Activated CD8-positive, alpha-beta T cell treated with anti-CD3 and anti-CD28 coated beads for 36 hours (primary cell): ENCODE measurements at places on chromosomes 12 and 14.

DNA sequence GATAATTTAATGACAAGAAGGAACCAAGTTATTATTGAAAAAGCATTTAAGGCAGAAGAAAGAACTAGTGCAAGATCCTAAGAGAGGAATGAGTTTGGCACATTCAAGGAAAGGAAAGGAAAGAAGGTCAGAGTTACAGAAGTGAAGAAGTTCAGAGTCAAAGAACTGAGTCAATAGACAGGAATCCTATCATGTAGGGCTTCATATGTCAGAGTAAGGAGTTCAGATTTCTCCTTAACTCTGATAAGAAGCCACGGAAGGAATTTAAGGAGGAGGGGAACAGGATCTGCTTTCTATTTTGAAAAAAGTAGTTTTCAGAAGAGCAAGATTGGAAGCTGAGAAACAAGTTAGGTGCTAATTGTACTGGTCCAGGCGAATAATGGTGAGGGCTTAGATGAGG lies 223.1 kb upstream of the FOXN3 start:
- H3K4me1 ChIP-seq = peaks cover 68% of the 10 kb centered on the region
- no peak overlapping the region for H3K4me3 ChIP-seq
- peak overlapping the region; percentile 96 for H3K27ac ChIP-seq
- peaks cover 33% of the 10 kb centered on the region for H3K36me3 ChIP-seq
- H3K27me3 ChIP-seq = no peaks in the 10 kb centered on the region
- DNase-seq = no peak

DNA sequence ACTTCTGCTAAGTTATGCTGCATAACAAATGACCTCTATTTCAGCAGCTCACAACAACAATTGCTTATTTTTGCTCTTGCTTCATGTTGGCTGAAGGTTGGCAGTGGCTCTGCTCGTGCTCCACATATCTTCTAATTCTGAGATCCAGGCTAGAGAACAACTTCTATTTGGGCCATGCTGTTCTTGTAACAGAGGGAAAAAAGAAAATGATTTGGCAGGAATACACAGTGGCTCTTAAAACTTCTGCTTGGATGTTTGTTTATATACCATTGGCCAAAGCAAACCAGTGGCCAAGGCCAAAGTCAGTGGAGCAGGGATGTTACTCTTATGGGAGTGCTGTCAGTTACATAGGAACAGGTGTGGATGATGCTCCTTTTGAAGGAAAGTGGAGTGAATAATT lies 32.1 kb downstream of the GPHN start:
- no peak overlapping the region for H3K27ac ChIP-seq
- no peaks in the 10 kb centered on the region for H3K27me3 ChIP-seq
- no peak for DNase-seq
- peaks cover 1% of the 10 kb centered on the region for H3K36me3 ChIP-seq

DNA sequence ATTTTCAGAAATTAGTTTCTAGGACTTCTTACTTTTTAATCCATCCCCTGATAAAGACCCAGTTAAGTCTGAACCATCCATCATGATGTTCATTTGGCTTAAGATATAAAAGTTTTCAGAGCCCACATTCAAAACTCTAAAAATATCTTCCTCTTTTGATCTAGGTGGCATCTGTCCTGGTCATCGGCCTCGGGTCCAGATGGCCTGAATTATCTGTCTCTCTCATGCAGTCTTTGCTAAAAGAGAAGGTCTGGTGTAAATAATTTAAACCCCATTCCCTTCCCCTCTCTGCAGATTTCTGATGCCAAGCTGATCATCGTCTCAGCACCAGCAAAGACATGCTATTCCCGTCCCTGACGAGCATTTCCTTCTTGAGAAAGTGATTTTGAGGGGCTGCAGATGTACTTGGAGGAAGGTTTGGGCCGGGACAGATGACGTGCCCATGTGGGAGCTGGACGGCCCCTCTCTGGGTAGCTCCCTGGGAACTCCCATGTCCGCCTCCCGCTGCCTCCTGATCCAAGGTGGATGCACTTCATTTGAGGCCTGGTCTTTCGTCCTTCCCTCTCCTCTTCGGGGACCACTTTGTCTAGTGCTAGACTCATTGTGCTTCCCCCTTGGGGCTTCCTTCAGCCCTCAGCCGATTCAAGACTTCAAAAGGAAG lies 173.0 kb upstream of the PRMT8 start:
- H3K36me3 ChIP-seq = no peaks in the 10 kb centered on the region
- H3K27me3 ChIP-seq = no peaks in the 10 kb centered on the region
- no peaks in the 10 kb centered on the region for H3K4me1 ChIP-seq
- H3K4me3 ChIP-seq = no peak overlapping the region

GRCh38 chr12:110613071-110613770 lies 708 bp upstream of the TCTN1 start:
- peaks cover 10% of the 10 kb centered on the region for H3K4me1 ChIP-seq
- H3K27me3 ChIP-seq = no peaks in the 10 kb centered on the region
- no peak for DNase-seq
- peak overlapping the region; percentile 83 for H3K4me3 ChIP-seq
- peak overlapping the region; percentile 86 for H3K27ac ChIP-seq
- no peaks in the 10 kb centered on the region for H3K36me3 ChIP-seq

DNA sequence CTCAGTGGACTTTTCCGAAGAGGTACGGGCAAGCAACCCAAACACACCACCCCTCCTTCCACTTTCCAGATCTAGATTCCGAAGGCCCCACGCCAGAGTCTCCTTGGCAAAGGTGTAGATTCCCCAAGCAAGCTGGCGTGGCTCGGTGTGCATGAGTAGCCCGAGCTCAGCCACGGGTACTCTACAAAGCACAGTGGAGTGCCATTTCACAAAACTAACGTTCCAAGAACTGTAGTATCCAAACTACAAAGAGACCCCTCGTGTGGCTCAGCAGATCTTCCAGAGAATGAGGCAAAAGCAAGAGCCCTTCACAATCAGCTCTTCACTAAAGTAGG lies 72.1 kb downstream of the FOXN3 start:
- peaks cover 49% of the 10 kb centered on the region for H3K4me1 ChIP-seq
- no peaks in the 10 kb centered on the region for H3K27me3 ChIP-seq
- H3K27ac ChIP-seq = no peak overlapping the region

- peaks cover 6% of the 10 kb centered on the region for H3K36me3 ChIP-seq
- no peaks in the 10 kb centered on the region for H3K27me3 ChIP-seq
- DNase-seq = peak; percentile 90
- H3K4me1 ChIP-seq = peaks cover 40% of the 10 kb centered on the region
- H3K27ac ChIP-seq = peak within 1 kb of the TSS; percentile 97
- H3K4me3 ChIP-seq = peak within 1 kb of the TSS; percentile 95
Measured at GRCh38 chr14:39102969-39103957, at the start of gene SEC23A. TSS of gene SEC23A (minus strand) at chr14:39103235. CDS start at chr14:39096118, 7,117 bp downstream.

- no peaks in the 10 kb centered on the region for H3K36me3 ChIP-seq
- no peak overlapping the region for H3K27ac ChIP-seq
- no peak for DNase-seq
- peaks cover 3% of the 10 kb centered on the region for H3K27me3 ChIP-seq
Measured at GRCh38 chr12:69994724-69995173, 169.7 kb downstream of the MYRFL start.

DNA sequence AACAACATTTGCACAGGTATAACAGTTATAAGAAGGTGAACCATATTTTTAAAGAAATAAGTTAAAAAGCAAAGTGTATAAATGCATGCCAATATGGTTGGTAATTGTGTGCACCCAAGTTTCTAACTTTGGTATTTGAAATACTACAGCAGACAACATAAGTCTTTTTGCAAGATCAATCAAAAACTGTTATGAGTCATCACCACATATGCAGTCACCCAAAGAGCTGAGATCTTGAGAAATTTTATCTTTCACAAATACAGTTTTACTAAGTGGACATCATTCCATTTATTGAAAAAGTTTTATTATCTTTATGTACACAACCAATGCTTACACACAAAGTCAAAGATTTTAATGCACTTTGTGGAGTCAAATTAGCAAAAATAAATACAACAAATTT lies 7.0 kb upstream of the ACSS3 start:
- no peak overlapping the region for H3K4me3 ChIP-seq
- no peaks in the 10 kb centered on the region for H3K4me1 ChIP-seq
- no peak overlapping the region for H3K27ac ChIP-seq
- no peaks in the 10 kb centered on the region for H3K36me3 ChIP-seq
- no peaks in the 10 kb centered on the region for H3K27me3 ChIP-seq

GRCh38 chr12:89873745-89874144 lies 165.1 kb upstream of the ATP2B1 start:
- peaks cover 7% of the 10 kb centered on the region for H3K36me3 ChIP-seq
- H3K27ac ChIP-seq = no peak overlapping the region

DNA sequence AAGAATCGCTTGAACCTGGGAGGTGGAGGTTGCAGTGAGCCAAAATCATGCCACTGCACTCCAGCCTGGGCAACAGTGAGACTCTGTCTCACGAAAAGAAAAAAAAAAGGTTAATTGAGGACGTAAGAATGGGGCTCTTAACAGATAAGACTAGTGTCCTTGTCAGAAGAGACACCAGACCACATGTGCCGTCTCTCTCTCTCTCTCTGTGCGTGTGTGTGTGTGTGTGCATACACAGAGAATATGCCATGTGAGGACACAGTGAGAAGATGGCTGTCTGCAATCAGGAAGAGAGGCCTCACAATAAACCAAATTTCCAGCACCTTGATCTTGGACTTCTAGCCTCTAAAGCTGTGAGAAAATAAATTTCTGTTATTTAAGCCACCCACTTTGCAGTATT lies 11.7 kb upstream of the ERC1 start:
- no peaks in the 10 kb centered on the region for H3K27me3 ChIP-seq
- H3K4me3 ChIP-seq = no peak overlapping the region
- no peaks in the 10 kb centered on the region for H3K36me3 ChIP-seq
- H3K4me1 ChIP-seq = peaks cover 3% of the 10 kb centered on the region

- no peaks in the 10 kb centered on the region for H3K27me3 ChIP-seq
- DNase-seq = no peak
- H3K4me1 ChIP-seq = peaks cover 19% of the 10 kb centered on the region
- no peak overlapping the region for H3K27ac ChIP-seq
- H3K36me3 ChIP-seq = peaks cover 19% of the 10 kb centered on the region
- H3K4me3 ChIP-seq = no peak overlapping the region
Measured at GRCh38 chr14:71438684-71439083, 493.5 kb upstream of the RGS6 start.

DNA sequence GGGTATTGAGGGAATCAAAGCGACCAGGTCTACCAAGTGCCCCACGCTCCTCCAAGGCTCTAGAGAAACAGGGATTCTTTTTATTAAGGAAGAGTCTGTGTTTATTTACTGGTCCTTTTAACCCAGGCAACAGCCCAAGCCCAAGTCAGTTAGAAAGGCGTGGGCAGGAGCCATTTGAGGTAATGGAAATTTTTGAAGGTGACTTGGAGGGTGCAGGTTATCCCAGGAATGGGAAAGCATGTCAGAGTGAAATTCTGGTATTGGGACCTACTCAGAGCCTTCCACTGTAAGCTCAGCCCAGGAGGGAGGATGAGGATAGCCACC lies 2.9 kb downstream of the SLC6A12 start:
- no peaks in the 10 kb centered on the region for H3K36me3 ChIP-seq
- peaks cover 30% of the 10 kb centered on the region for H3K27me3 ChIP-seq
- H3K4me3 ChIP-seq = no peak overlapping the region
- H3K27ac ChIP-seq = no peak overlapping the region

DNA sequence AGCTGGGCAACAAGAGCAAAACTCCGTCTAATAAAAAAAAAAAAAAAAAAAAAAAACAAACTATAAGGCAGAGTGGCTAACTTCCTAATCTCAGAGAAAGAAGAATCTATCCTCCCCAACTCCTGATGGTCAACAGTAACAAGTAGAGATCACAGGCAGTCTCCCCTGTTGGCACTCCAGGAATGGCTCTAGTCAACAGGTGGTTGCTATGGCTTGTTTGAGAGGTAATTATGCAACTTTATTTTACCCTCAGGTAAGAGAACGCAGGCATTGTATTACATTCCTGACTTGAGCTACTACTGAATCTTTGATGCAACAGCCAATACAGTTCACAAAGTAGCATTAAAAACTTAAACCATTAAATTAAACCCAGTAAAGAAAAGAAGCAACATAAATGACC lies 180.3 kb downstream of the DICER1 start:
- no peaks in the 10 kb centered on the region for H3K36me3 ChIP-seq
- no peak overlapping the region for H3K27ac ChIP-seq
- no peak overlapping the region for H3K4me3 ChIP-seq
- H3K27me3 ChIP-seq = peaks cover 6% of the 10 kb centered on the region

DNA sequence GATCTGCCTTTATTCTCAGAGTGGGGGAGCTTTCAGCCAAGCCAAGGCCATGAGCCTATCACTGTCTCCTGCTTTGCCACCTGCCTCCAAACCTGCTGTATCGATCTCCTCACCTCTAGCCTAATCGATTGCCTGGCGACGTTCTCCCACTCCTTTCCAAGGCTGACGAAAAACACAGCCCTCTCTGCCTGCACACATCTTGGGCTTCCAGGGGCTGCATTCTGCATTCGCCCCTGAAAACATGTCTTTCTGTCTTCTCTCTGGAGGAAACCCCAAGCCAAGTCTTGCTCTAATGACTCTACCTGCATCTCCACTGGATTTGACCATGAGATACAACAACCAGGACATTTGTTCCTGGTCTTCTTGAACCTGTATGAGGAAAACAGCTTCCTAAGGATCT lies 540.7 kb downstream of the BCL11B start:
- no peaks in the 10 kb centered on the region for H3K36me3 ChIP-seq
- H3K27me3 ChIP-seq = no peaks in the 10 kb centered on the region
- H3K4me3 ChIP-seq = no peak overlapping the region
- no peak for DNase-seq
- H3K4me1 ChIP-seq = no peaks in the 10 kb centered on the region

GRCh38 chr14:104691546-104692260 lies 2.3 kb downstream of the INF2 start:
- no peak for DNase-seq
- H3K36me3 ChIP-seq = peaks cover 2% of the 10 kb centered on the region
- H3K27me3 ChIP-seq = no peaks in the 10 kb centered on the region
- H3K4me1 ChIP-seq = peaks cover 53% of the 10 kb centered on the region

- DNase-seq = no peak
- H3K27me3 ChIP-seq = no peaks in the 10 kb centered on the region
- H3K27ac ChIP-seq = no peak overlapping the region
- H3K4me3 ChIP-seq = no peak overlapping the region
- no peaks in the 10 kb centered on the region for H3K4me1 ChIP-seq
Measured at GRCh38 chr12:60162988-60163720, 567.3 kb downstream of the SLC16A7 start.

GRCh38 chr12:123905319-123905925 lies 67.2 kb downstream of the CCDC92 start:
- no peak overlapping the region for H3K4me3 ChIP-seq
- H3K27ac ChIP-seq = no peak overlapping the region
- peaks cover 2% of the 10 kb centered on the region for H3K27me3 ChIP-seq
- peak; percentile 76 for DNase-seq
- H3K4me1 ChIP-seq = peaks cover 13% of the 10 kb centered on the region
- H3K36me3 ChIP-seq = no peaks in the 10 kb centered on the region

- DNase-seq = no peak
- no peaks in the 10 kb centered on the region for H3K36me3 ChIP-seq
- no peaks in the 10 kb centered on the region for H3K4me1 ChIP-seq
- peaks cover 8% of the 10 kb centered on the region for H3K27me3 ChIP-seq
- no peak overlapping the region for H3K27ac ChIP-seq
Measured at GRCh38 chr14:36173161-36173560, 3.4 kb downstream of the PTCSC3 start.

DNA sequence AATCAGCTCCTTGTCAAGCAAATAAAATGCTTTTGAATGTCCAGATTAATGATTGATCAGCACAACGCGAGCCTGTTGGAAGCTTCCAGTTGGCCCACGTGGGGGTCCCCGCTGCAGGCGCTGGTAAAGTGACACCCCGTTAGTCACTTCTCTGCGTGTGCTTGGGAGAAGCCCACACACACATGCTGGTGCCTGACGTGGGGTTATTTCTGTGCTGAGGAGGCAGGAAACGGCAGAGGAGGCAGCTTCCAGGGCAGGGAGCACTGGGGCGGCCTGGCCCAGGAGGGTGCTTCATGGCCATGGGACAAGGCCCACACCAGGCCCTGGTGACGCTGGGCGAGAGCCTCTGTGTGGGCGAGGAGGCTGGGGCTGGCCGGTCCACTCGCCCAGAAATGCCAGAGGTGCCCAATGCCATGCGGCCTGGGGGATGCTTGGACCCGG lies 101.5 kb downstream of the KIF26A start:
- H3K4me1 ChIP-seq = no peaks in the 10 kb centered on the region
- H3K27ac ChIP-seq = no peak overlapping the region
- DNase-seq = no peak
